Dorsolateral prefrontal cortex (tissue), 122 donors: ENCODE measurements at places on chromosomes 3 and 15.

- DNase-seq, result peak; percentile 59
These were observed 31.1 kb downstream of the ACAN start for GRCh38 chr15:88834211-88834812.

DNA sequence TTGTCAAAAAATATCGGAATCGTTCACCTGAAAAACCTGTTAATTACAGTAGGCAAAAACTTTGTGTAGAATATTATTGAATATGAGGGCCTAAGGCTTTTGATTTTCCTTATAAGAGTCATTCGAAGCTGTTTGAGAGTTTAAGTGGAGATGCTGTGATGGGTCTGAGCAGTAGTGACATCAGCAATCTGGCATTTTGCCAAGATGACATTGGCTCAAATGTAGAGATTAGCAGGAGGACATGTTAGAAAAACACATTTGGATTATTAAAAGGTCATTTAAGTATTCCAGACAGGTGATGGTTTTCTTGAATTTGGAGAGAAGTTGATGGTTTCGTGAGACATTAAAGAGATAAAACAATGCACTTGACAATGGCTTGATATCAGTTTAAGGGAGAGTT is 12.9 kb downstream of the OR5AC2 start:
- no peak for DNase-seq

- no peak for DNase-seq
These were observed 1001.0 kb downstream of the FHIT start for GRCh38 chr3:60250206-60250605.

- no peak for DNase-seq
These were observed 17.1 kb upstream of the XIRP1 start for GRCh38 chr3:39209329-39209970.

DNA sequence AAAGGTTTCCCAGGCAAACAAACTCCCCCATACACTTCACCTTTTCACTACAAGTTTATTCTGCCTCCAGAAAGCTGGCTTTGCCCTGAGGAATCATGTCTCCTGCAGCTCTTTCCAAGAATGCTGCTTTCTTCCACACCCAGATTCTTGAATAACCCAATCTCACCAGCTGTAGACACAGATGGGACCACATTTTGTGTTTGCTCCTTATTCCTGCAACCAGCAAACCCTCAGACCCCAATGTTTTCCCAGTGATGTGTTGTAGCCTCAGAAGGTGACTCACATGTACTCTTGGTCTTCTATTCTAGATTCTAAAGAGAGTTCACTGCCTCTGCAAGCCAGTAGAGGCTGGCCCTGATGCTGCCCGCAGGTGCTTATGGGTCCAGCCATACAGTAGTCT is 23.6 kb upstream of the TRIM59 start:
- no peak for DNase-seq

DNA sequence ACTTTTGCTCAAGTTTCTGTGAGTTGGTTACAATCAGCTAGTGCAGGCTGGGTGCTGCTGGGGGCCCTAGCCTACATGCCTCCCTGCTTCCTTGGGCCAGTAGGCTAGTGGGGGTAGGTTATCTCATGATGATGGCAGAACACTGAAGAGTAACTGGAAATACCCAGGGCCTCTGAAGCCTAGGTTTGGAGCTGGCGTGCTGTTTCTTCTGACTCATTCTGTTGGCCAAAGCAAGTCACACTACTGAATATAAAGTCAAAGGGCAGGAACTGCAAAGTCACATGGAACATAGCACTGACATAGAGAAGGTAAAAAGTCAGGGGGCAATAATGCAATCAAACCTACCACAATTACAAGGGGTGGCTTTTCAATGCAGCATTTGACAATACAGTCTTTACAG is 34.5 kb downstream of the RASGRP1 start:
- DNase-seq, result no peak

DNA sequence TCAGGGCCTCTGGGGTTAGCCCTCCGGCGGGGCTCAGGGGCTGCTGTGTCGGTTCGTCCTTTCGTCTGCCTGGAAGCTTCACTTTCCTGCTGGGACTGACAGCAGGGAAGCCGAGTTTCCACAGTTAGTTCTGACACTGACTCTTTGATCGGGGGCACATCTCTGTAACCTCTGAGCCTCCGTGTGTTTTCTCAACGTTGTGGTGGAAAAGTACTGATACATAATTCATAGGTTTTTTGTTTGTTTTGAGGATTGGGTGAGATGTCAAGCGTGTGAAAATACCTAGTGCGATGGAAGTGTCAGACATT is 481 bp downstream of the AP4E1 start:
- DNase-seq, result no peak

GRCh38 chr15:91308199-91308598 is 208.1 kb downstream of the SV2B start:
- no peak for DNase-seq

DNA sequence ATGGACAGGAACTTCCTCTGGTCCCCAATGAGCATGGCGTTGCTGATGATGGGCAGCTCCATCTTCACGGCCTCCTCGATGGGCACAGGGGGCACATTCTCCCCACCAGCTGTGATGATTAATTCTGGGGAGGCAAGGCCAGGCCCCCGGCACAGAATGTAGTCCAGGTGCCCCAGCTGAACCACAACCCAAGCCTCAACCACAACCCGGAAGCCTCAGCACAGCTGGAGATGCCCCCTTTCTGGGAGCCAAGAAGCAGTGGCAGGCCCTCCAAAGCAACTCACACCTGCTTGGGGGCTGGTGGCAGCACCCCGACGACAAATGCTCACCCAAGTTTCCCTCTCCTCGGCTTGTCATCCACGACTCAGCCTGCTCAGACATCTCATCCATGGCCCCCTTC is 25.2 kb downstream of the IDH3A start:
- no peak for DNase-seq

DNA sequence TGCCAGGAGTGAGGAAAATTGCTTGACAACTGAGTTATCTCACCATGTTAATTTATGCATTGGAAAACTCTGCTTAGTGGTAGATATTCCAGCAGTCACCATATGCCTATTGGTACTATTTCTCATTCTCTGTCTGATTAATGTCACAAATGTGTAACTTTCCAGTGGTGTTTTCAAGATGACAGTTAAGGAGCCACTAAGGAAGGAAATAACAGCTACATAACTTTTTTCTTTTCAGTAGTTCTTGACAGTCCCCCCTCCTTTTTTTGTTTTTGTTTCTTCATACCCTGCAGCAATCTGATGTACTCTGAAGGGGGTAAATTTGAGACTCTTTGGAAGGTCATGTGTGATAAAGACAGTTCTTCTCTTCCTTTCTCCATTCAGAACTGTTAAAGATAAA is 13.1 kb downstream of the RASA2 start:
- no peak for DNase-seq

GRCh38 chr3:121405631-121406030 is 140.2 kb downstream of the POLQ start:
- DNase-seq, result no peak

DNA sequence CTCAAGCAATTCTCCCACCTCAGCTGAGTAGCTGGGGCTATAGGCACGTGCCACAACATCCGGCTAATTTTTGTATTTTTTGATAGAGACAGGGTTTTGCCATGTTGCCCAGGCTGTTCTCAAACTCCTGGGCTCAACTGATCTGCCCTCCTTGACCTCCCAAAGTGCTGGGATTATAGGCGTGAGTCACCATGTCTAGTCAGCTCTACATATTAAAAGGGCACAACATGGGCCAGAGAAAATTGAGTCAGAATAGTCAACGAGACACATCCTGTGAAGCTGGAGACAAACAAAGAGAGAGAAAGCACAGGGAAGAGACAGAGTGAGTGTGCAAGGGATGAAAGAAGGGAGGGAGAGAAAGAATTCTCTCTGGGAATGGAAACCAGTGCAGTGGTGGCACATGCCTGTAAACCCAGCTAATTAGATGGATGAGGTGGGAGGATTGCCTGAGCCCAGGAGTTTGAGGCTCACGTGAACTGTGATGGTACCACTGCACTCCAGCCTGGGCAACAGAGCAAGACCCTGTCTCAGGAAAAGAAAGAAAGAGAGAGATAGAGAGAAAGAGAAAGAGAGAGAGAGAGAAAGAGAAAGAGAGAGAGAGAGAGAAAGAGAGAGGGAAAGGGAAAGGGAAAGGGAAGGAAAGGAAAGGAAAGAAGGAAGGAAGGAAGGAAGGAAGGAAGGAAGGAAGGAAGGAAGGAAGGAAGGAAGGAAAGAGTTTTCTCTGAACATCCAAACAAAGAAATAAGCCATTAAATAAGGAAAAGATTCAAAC is 107.2 kb upstream of the SLC25A36 start:
- DNase-seq, result no peak

DNA sequence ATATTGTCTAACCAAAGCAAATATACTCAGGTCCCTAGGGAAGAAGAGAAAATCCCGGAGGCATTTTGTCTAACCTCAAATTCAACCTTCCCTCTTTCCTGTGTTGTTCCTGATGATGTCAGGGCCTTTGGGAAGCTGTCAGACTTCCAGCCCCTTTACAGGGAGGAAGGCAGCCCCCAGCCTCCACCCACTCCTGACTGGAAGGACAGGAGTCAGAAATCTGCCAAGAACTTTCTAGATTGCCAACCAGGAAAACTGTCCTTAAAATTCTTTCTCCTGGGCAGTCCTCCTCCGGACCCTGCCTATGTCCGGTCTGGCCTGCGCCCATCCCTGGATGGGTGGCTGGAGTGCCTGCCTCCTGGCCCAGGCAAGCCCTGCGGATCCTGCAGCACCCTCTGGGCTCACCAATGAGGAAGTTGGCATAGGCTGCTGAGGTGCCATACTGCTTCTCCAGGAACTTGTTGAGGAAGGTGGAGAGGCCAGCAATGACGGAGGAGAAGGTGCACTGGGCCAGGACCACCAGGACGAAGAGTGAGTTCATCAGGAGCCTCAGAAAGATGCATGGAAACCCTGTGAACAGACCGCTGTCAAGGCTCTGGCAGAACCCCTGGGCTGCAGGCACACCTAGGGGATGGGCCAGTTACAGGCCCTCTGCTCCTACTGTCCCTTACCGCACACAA is 52.6 kb upstream of the RAB6B start:
- DNase-seq, result no peak

DNA sequence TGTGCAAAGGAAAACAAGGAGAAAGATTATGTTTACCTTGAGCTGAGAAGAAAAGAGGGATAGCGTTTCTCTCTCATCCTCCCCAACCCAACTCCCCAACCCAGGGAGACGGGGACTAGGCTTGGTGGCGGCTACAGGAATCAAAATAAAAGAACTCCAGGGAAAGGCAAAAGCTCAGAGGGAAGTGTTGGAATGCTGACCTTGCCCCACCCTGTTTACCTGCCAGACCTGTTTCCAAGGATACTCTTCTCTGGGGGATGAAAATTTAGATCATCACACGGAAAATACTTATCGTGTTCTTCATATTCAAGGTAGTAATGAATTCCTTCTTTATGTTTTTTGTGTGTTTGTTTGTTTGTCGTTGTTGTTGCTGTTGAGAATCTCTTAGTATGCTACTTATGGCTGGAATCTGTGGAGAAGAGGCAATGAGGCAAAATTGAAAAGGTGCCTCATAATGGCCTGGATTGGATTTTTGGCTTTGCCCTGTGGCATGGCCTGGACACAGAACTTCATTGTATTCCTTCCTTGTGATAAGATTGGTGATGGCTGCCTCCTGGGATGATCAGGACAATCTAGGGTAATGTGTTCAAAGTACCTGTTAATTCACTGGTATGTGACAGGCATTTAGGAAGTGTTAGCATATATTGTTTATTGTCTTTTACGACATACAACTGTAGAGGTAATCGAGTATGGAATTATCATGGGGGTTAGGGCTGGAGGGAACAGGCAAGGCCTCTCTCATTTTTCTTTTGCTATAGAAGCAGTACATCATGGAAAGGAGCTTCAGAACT is 11.1 kb upstream of the TPRG1 start:
- no peak for DNase-seq

- DNase-seq, result no peak
These were observed 11.9 kb upstream of the LEKR1 start for GRCh38 chr3:156814295-156814694.

- DNase-seq, result no peak
These were observed 55.6 kb upstream of the LRTM1 start for GRCh38 chr3:54983266-54984099.

GRCh38 chr3:101903451-101903871 is 54.1 kb downstream of the NFKBIZ start:
- no peak for DNase-seq

DNA sequence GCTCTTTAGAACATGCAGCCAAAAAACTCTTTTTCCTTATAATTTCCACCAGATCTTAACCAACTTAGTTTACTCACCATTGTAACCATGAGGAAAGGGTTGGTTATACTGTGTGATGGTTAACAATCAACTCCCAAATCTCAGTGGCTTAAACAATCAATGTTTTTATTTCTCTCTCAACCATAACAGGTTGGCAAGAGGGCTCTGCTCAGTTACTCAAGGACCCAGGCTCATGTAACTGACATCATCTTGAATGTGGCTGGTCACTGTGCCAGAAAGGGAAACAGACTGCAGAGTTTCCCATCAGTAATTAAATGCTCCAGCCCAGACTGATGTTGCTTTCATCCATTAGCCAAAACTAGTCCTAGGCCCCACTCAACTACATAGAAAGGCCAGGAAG is 69.0 kb downstream of the ANKRD28 start:
- no peak for DNase-seq

GRCh38 chr15:70442211-70442610 is 321.1 kb downstream of the UACA start:
- DNase-seq, result no peak

DNA sequence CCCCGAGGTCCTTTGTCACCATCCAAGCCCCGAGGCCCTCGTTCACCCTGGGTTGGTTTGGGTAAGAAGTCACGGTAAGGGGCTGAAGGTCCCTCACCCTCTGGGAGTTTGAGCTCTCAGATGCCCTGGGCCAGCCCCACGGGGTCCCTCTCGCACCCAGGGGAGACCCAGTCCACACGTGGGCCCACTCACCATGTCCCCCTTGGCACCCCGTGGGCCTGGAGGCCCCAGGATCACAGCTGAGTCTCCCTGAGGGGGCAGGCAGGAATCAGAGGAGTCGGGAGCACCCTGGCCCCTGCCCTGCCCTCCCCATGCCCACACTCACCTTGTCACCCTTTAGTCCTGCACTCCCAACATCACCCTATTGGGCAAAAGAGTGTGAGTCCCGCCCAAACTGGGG is 5.8 kb upstream of the UCN2 start:
- no peak for DNase-seq

- DNase-seq, result no peak
These were observed 98.4 kb downstream of the IQSEC1 start for GRCh38 chr3:12974819-12975218.

DNA sequence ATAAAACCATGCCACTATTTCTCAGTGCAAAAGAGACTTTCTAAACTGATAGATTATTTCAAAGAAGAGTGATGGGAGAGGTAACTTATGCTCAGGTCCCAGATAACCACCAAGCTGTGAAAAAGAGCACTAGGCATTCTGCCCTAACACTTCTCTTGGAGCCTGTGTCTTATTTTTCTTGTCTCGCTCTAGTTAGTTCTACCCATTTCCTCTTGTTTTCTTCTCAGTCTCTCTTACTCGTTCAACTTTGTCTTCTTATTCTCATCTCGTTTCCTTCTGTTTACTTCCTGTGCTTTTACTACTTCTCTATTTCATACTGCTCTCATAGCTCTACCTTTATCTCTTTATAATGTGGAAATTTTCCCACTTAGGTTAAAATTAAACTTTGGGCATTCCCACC is 91.8 kb upstream of the CGNL1 start:
- no peak for DNase-seq
